Fibroblast of skin of left biceps (primary cell): ENCODE measurements at places on chromosomes 3 and 15.
A peak's percentile ranks its signal among the peaks of the same experiment; 100 is the strongest.

GRCh38 chr15:64854041-64854440 is 12.3 kb downstream of the PLEKHO2 start:
- DNase-seq, result no peak

- no peak for DNase-seq
Observed at GRCh38 chr15:21261965-21262850, 178.1 kb downstream of the POTEB3 start.

DNA sequence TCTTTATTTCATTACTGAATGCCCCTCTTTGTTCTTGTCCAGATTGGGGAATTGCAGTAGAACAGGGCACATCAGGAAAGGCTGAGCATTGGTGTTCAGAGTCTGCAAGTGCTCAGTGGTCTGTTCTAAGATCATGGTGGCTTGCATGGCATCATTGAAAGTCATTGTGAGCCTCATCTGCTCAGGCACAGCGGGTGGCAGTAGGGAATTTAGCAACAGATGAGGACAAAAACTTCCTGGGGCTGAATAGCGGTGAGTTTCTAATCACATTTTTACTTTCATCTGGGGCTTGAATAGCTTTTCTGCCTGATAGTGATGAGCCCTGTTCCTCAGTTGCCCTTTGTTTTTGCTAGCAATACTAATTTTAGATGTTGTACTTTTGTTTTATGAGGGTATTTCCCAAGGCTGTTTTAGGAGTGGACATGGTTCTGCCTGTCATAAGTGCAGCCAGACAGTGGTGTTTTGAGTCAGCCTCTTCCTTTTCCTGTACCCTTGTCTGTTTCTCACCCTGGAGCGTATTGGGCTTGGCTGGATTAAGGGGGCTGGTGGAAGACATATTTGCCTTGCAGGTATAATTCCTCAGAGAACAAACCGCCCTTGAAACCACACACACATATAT is 127.2 kb upstream of the IL12A start:
- no peak for DNase-seq

- DNase-seq, result peak; percentile 98
Observed at GRCh38 chr3:21435871-21436270, 315.1 kb downstream of the ZNF385D start.

DNA sequence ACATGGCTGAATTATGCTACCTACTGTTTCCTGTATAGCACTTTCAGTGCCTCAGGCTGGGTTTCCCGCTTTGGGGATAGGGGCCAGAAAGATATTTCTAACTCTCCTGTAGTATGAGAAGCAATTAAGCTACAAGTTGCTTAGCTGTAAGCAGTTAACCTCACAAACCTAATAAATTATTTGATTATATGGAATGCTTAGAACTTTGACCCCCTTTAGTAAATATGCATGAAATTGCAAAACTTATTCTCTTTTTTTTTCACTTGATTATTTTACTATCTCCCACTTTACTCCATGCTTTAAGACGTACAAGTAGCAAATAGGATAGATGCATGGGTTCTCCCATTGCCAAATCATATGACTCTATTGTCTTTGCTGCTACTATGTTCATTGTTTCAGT is 27.5 kb upstream of the CHMP2B start:
- no peak for DNase-seq
